ENCODE measurements at places on chromosomes 1 and 21.

GRCh38 chr1:18957136-18957521 is 653 bp upstream of the IFFO2 start:
- DNase-seq, result no peak

- DNase-seq, result no peak
Measured at GRCh38 chr1:186627019-186627418, 53.2 kb downstream of the PTGS2 start.

DNA sequence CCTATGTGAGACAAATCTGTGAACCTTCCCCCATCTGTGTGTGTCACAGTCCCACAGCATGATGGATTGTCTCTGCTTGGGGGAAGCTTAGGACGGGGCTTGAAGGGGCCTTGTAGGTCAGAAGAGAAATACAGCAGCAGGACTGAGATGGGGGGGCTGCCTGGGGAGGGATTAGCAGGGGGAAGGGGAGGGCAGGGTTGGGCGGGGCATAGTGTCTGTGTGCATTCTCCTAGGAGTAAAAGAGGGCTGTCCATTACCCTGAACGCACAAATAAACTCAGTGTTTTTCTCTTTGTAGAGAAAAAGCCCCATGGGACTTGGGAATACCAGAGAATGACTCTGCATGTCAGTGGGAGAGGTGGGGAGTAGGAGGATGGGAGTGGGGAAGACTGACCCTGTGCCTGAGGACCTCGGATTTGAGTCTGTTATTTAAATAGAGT is 16.4 kb downstream of the RNF220 start:
- DNase-seq, result no peak

DNA sequence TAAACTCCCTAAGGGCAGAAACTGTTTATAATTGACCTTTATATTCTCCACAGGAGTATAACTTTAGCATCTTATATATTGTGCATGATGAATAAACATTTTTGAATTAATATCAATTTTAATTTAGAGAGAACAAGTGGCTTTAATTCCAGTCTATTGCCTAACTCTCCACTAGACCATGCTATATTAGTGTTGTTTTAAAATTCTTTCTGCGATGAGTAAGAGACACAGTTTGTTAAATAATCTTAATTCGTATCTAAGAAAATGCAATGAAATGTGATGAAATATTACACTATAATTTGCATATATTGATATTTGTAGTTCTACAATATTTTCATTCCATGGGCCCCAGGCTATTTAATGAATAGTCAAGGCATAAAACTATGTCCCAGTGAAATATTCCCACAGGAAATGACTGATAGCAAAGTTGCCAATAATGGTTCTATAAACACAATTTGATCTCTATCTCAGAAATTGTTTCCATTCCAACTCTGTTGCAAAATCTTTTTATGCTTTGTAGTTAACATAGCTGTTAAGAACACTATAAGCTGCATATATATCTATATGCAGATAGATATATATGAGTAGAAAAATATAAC is 2.9 kb upstream of the SYDE2 start:
- DNase-seq, result no peak

- DNase-seq, result no peak
Measured at GRCh38 chr1:177392336-177392735, 221.6 kb downstream of the BRINP2 start.

DNA sequence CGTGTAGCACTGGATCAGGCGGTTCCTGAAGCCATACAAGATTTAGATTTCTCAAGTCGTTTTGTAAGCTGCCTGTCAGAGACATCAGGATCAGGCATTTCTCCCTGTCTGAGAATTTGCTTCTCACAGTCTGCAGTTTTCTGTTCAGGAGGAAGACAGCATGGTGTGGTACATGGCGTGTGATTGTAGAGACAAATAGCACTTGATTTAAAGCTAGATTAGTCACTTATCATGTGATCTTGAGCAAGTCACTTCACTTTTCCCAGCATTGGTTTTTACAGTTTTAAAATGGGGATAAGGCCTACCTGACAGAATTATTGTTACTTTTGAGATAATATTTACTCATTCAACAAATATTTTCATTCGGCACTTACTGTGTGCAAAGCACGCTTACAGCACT is 63.3 kb downstream of the AK4 start:
- DNase-seq, result no peak

- DNase-seq, result no peak
Measured at GRCh38 chr1:227228201-227228600, 90.1 kb downstream of the CDC42BPA start.

- DNase-seq, result no peak
Measured at GRCh38 chr1:28758420-28758819, 21.7 kb downstream of the YTHDF2 start.

DNA sequence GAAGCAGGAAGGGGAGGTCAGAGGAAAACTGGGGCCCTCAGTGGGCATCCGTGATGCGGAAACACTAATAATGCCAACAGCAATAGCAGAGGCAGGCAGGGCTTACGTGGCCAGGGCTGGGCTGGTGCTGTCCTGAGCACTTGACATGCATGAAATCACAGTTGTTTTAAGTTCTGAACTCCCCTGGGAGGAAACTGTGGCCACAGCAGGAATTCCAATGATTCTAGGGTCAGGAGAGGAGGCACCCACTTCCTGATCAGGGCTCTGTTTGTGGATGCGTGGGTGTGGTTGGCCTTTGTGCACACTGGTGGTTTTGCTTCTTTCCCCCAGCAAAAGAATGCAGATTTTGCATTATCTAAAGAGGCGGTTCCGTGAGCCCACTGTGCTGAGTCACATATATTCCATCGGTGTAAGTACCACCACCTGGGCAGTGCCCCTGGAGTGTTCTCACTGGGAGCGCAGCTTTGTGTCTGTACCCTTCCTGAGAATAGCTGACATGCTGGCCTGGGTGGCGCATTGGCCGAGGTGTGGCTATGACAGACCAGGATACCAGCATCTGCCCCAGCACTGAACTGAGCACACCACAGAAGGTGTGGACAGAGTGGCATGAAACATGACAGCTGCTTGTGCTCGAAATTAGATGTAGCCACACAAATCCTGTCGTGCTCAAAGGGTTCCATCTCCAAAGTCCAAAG is 71.0 kb downstream of the PDE9A start:
- no peak for DNase-seq

DNA sequence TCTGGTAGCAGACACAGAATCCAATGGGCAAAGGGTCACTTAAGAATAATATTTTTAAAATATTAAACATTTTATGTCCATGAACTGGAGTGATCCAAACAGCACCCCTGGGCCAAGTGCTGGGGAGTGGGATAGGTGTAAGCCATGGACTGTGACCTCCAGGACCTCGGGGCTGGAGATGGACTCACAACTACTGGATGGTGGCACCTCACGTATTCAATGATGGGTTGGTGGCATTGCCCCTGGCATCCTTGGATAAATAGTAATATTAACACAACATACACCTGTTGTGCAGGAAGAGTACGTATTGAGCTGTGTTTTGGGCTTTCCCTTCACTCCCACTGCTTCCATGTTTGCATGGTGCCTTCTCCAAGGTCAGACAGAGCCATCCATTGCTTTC is 39.3 kb upstream of the TENT5C start:
- DNase-seq, result no peak

GRCh38 chr1:70355920-70356319 is 1.4 kb upstream of the ANKRD13C start:
- DNase-seq, result no peak

DNA sequence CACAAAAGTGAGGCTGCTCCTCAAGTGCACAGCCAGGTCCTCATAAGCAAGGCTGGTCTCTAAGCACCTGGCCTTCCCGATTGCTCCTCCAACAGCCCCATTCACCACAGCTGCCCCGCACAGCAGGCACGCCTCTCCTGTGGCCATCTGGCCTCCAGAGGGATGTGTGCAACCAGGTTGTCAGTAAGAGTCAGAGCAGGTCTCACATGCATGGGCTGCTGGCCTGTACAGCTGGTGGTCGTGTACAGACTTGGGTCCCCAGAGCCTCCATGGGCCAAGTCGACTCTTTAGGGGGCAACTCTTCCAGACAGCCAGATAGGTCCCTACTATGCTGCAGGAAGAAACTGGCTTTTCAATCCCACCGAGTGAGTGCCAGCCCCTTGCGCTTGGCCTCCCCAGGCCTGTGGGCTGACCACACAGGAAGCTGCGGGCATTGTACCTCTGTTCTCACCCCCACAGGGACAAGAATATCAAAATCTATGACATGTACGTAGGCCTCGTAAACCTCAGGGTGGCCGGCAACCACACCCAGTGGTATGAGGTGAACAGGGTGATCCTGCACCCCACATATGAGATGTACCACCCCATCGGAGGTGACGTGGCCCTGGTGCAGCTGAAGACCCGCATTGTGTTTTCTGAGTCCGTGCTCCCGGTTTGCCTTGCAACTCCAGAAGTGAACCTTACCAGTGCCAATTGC is 1.4 kb downstream of the PRSS38 start:
- no peak for DNase-seq

- no peak for DNase-seq
Measured at GRCh38 chr21:35635261-35635660, 425.1 kb downstream of the SETD4 start.

- DNase-seq, result no peak
Measured at GRCh38 chr1:205286335-205286950, 35.1 kb downstream of the NUAK2 start.

GRCh38 chr21:26983576-26983975 is 16.7 kb upstream of the ADAMTS5 start:
- DNase-seq, result no peak

GRCh38 chr1:113391649-113392271 is 1.4 kb downstream of the MAGI3 start:
- no peak for DNase-seq

- DNase-seq, result no peak
Measured at GRCh38 chr1:229554886-229555621, 3.5 kb downstream of the ABCB10 start.

DNA sequence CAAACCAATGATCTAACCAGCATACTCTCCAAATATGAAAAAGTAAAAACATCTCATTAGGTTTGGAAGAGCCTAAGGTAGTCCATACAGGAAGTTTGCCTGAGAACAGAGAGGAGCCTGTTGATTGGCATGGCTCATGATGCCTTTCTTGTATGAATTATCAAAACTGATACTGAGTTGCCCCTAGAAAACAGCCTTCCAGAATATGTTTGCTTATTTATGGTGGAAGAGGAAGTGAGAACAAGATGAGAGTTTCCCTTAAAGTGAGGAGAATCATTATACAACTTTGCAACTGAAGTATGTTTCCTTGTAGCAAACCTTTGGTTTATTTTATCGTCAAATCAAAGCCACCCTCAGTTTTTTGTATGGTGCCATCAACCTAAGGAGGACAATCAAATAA is 23.8 kb upstream of the KIAA1614 start:
- no peak for DNase-seq

GRCh38 chr1:3135744-3136455 is 66.9 kb downstream of the PRDM16 start:
- no peak for DNase-seq

GRCh38 chr21:46095814-46096595 is 1.9 kb upstream of the COL6A2 start:
- peak; percentile 50 for DNase-seq

DNA sequence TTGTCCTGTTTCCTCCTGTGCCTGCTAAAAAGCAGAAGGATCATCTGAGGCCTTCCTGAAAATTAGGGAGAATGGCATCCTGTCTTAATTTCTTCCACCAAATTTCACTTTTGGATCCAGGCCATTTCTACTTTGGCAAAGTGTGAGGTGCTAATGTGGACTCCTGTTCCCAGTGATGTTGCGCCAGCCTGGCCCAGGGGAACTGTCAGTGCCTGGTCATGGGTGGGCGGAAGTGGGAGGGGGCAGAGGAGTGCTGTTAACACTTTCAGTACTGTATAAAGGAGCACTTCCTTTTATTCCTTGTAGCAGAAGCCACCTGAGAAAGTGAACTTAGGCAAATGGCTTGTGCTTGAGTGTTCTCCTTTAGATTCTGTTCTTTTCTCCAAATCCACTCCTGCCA is 19.9 kb downstream of the ELAPOR1 start:
- peak; percentile 80 for DNase-seq

DNA sequence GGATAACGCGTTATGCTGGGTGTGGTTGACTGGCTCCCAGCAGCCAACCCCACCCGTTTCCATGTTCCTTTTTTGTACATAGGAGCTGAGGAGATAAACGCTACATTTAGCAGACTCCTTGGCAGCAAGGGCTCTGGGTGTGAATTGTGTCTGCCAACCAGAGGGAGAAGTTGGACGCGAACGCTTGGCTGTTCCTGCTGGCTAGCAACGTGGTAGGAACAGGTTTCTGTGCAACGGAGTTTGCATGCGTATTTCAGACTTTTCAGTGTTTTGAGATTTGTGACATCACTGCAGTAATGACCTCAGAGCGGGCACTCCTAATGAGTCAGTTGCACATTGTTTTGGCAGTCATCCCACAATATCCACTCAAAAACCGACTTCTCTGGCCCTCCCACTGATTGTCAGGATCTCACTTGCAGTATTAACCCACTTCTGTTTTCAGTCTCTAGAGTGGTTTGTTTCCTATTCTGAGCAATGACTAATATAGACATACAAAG is 98.7 kb upstream of the RGS1 start:
- DNase-seq, result no peak

DNA sequence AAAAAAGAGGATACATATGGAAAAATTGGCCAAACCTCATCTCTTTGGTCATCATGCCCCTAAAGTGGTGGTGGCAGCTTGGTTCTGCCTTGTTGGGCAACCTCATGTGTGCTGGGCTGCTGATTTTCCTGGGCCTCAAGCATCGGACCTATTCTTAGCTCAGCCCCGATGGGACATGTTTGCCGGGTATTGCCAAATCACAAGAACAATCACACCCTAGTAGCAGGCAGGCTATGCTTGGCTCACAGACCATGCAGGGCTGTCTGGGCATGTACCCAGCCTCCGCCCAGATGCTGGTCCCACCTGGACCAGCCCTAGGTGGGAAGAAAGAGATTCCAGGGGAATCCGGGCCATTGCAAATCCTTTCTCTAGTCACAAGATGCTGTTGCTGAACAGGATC is 189.4 kb upstream of the FGGY start:
- no peak for DNase-seq

DNA sequence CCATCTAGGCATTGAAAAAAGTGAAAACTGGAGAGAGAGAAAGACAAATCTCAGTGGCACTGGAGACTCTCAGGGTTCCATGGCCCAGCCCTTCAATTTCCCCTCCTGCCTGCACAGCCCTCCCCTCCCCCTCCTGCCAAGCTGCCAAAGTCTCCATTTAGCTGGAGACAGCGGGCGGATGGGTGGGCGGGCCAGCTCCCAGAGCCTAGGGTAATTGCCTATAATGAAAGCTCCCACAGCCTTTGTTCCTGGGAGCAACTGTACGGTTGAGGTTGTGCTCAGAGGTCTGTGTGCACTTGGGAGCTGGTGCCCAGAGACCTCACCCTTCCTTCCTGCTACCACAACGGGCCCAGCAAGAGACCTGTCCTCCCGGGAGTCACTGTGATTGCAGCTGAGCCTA is 89.6 kb downstream of the NAV1 start:
- DNase-seq, result no peak

GRCh38 chr1:179034720-179035119 is 9.0 kb downstream of the FAM20B start:
- DNase-seq, result no peak

DNA sequence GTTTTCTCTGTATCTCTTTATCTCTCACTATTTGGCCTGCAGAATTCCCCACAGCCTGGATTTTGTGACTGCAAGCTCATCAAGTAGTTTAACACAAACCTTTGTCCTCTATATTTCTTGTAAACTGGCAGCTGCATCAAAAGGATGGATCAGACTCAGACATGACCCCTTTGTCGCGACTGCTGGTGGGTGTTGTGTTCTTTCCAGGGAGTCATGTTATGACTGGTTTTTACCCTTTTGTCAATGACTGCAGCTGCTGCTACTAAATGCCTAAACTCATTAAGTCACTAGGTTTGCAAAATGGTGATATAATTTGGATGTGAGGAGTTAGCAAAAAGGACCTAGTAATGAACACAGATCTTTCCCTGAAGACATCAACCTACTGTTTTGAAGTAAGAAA is 10.2 kb upstream of the TOMM20 start:
- DNase-seq, result no peak

- no peak for DNase-seq
Measured at GRCh38 chr1:47792779-47793178, 204.4 kb downstream of the TRABD2B start.

All from upper lobe of right lung (tissue), 1 donor.